ENCODE measurements at places on chromosomes 2 and 18.
A peak's percentile ranks its signal among the peaks of the same experiment; 100 is the strongest.

DNA sequence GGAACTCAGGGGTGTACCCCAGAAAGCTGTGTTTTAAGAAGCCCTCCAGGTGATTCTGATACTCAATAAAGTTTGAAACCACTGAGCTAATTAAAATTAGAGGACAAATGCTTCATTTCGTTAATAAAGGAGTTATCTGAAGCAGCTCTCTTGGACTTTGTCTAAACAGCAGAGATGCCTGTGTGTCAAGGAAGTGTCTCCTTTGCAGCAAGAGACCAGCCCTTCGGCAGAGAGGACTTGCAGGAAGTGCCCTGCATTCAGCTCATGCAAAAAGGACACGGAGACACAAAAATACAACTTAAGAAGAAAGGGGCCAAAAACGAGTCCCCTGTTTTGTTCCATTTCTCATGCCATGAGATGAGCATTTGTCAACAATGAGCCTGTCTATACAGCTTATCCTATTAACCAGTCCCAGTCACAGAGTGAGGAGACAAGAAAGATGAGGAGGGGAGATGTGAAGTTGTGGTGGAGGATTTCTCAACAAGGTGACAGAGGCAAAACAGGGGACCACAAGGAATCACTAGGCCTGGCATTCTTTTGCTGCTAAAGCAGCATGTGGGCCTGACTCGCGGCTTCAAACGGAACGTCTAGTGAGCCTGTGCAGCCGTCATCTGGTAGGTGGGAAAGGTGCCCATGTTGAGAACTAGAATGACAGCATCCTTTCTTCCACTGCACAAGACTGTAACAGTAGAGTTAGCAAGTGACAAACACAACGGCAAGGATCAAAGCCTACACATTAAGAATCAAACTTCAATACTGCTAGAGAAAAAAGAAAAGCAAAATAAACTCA, 152.3 kb downstream of the ANTXR1 start:
- DNase-seq: no peak

DNA sequence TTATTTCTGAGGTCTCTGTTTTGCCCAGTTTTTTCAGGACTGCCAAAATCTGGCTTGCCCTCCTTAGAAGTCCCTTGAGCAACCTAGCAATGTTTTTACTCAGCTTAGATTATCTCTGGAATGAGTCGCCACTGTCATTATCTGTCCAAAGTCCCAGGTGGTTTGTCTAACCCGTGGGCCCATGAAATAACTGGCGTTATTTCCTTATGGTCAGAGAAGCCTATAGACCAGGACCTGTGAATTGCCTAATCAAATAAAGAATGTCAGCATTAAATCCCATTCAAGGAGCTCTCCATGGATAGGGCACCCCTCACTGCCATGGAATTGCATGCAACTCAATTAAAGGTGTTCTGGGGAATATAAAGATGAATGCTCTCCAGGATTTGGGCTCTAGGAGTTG, 373.9 kb downstream of the SETBP1 start:
- DNase-seq: no peak

DNA sequence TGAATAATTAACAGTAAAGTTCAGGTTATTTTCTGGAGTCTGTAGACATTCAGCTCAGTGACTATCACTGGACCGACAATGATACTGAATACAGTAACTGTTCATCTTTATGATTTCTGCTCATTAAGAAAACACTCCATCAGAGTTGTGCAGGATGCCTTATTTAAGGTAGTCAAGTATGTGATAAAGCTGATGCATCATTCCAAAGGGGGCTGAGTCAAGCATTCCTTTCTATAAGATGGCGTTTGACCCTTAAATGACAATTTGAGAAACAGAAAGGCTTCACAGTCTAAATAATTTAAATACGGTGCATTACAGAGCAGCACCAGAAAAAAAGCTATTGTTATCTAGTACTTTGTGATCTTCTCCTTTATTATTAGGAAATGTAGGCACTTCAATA, 131.1 kb downstream of the CDH2 start:
- no peak for DNase-seq

GRCh38 chr18:32019251-32019948, 775 bp downstream of the RNF125 start:
- DNase-seq: peak; percentile 30

DNA sequence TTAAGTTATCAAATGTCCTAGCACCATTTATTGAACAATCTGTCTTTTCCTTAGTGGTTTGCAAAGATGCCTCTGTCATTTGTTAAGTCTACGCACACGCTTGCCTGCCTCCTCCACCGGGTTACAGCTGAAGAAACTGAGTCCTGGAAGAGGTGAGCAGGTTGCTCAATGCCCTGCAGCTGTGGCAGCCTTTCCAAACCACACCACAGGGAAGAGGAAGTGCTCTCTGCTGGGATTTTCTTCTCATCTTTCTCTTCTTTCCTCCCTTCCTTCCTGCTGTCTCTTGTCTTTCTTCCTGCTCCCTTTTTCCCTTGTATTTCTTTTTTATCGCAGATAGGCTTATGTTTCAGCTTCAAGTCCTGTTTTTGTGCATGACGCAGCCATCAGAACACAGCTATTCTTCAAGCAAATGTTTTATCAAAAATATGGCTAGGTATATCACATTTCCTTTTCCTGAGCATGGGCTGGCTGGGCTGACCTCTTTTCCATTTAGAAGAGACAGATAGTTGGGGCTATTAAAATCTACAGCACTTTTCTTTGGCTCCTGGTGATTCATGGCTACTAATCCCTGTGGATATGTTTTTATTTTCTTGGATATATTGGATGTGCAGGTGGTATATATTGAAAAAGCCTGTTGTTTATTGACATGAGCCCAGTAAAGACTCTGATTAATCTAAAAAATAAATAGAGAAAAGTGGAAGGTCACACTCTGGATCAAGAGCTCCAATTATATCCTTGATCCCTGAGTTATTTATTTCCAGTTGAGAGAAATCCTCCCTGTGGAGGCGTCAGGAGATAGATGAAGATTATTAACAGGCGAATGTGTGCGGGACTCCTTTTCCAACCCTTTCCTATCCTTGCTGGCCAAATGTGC, 214.6 kb downstream of the TSN start:
- DNase-seq: no peak

GRCh38 chr2:146950361-146950760, 894.5 kb upstream of the ACVR2A start:
- no peak for DNase-seq

DNA sequence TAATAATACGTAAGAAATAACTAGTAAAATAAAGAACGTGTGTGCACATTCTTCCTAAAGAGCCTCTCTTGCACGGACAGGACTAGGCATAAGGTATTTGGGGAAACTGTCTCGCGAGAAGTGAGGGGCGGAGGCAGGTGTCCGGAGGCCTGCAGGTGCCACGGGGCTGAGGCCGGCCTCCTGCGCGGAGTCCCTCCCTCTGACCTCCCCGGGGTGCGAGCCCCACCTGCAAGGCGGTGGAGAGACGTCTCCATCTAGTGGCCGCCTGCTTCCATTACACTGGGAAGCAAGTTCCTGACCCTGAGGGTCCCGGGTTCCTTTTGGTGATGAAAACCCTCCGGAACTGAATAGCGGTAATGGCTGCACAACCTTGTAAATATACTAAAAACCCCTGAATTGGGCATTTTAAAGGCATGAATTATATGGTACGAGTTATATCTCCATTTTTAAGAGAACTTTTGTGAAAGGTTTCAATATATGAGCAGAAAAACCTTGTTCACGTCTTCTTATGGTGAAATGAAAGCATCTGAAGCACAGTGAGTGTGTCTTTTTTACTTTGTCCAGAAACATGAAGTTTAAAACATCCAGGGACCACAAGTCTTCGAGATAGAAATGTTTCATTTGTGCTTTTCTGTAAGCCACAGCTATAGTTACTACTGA, 35.5 kb upstream of the CTDP1 start:
- DNase-seq: peak; percentile 44

GRCh38 chr2:241272303-241273209, 42.9 kb downstream of the HDLBP start:
- DNase-seq: peak; percentile 9

- no peak for DNase-seq
These were observed 45.5 kb downstream of the KCTD1 start for GRCh38 chr18:26502823-26503222.

DNA sequence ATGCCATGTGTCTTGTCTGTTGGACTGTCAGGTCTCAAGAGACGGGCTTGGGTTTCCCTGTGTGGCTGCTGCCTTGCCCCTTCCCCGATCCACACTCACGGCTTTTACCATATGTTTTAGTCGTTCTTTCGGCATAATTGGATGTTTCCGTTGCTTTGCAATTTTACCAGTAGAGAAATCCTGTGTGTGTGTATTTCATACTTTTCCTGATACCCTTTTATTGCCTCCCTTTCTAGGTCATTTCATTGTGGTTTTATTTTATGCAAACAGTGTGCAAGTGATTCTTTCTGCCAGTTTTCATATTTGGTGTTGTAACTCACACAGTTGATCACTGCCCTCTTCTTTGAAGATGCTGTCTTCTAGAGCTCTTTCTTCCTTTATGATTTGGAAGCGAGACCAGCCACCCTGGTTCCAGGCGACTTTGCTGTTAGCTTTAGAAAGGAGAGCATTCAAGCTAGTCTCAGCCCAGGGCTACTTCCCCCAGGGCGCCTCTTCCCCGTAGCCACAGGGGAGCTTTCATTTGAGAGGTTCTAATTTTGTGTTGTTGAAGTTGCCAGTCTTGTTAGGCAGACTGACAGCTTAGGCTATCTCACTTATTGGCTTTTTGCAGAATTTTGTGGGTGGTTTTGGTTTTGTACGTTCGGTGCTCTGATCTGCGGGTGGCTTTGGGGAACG, 17.0 kb downstream of the SH3BP4 start:
- peak; percentile 86 for DNase-seq
